ENCODE measurements at places on chromosomes 3 and 15.

DNA sequence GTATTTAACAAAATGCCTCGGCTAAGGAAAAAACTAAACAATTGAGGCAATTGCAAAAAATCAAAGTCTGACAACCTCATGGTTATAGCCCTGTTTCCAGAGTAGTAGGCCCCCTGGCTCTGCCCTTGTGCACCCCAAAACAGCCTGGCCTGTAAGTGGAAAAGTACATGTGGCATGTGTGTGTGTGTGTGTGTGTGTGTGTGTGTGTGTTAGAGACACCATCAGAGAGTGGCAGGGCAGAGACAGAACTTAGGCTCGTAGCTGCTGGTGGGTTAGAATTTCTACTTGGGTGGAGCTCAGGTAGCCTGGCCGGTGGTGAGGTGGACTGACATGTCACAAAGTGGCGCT, 14.1 kb upstream of the AHSG start:
- DNase-seq: no peak

GRCh38 chr3:139537795-139538621, 1.5 kb downstream of the RBP1 start:
- DNase-seq: no peak

GRCh38 chr15:87752250-87752951, 504.1 kb downstream of the NTRK3 start:
- DNase-seq: no peak

GRCh38 chr3:167671878-167672427, 18.2 kb upstream of the WDR49 start:
- no peak for DNase-seq

- no peak for DNase-seq
Measured at GRCh38 chr15:91947683-91948608, 94.4 kb downstream of the SLCO3A1 start.

GRCh38 chr3:143413372-143413771, 293.8 kb downstream of the CHST2 start:
- no peak for DNase-seq

DNA sequence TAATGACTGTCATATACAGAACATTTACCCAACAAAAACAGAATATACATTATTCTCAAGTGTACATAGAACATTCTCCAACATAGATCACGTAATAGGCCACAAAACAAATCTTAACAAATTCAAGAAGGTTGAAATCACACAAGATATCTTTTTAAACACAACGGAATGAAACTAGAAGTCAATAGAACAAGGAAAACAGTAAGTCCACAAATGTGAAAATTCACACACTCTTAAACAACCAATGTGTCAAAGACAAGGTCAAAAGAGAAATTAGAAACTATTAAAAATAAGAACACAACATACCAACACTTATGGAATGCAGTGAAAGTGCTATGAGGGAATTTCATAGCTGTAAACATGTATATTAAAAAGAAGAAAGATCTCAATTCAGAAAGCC, 81.2 kb upstream of the SLCO2A1 start:
- DNase-seq: no peak

DNA sequence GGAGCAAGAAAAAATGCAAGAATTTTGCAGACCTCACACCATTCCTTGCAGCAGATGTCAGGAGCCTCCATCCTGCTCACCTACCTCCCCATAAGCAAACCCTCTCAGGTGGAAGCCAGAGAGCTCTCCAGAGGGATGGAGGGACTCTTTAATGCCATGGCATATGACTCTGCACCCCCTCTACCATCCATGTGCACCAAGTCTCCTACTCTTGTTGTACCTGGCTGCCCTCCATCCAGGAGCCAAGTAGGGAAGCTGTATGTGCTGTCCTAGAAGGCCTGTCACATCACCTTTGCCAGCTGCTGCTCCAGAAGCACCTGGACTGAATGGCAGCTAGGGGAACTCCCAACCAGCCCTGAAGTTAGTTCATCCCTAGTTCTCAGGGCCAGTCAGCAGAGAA, 38.5 kb upstream of the PRR20G start:
- DNase-seq: no peak

DNA sequence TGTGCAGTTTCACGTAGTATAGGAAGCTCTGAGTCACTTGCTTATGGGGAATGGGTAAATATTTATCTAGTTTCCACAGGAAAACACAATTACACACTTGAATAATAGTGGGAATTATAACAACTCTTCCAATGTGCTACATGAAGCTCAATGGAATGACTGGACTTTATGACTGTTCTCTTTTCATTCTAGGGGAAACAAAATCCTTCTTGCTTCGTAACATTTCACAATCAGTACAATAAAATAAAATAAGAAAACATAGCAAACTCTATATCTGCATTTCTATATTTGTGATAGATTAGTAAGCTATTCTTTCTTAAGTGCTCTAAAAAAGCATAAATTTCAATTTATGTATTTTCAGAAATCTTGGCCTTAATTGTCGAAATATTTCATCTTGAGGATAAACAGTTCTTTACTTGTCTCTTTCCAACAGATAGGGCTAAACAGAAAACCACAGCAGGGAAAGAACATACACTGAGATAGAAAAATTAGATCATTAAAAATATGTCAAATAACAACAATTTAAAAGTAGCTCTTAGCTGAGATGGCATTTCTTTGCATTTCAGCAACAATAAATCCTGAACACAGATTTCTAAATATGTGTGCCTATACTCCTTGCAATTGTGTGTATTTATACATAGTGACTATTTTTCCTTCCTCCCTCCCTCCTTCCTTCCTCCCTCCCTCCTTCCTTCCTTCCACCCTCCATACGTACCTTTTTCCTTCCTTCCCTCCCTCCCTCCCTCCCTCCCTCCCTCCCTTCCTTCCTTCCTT, 395.5 kb upstream of the KCNMB2 start:
- no peak for DNase-seq

GRCh38 chr15:67048281-67049279, 16.8 kb upstream of the SMAD3 start:
- DNase-seq: no peak

DNA sequence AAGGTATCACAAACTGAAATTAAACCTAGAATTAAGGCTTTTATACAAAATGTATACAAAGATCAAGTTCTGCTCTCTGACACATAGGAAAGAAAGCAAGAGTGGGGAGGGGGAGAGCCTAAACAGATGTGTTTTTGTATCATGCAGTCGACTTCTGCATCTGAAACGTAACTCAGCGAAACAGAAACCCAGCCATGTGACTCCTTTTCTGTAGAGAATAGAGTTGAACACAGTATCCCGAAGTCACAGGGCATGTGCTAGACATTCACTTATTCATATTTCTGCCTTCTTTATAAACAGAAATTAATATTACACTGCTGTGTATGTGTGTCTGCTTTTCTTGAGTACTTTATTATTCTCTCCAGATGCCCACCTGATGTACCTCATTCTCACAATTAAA, 121.0 kb downstream of the PDZRN3 start:
- no peak for DNase-seq

DNA sequence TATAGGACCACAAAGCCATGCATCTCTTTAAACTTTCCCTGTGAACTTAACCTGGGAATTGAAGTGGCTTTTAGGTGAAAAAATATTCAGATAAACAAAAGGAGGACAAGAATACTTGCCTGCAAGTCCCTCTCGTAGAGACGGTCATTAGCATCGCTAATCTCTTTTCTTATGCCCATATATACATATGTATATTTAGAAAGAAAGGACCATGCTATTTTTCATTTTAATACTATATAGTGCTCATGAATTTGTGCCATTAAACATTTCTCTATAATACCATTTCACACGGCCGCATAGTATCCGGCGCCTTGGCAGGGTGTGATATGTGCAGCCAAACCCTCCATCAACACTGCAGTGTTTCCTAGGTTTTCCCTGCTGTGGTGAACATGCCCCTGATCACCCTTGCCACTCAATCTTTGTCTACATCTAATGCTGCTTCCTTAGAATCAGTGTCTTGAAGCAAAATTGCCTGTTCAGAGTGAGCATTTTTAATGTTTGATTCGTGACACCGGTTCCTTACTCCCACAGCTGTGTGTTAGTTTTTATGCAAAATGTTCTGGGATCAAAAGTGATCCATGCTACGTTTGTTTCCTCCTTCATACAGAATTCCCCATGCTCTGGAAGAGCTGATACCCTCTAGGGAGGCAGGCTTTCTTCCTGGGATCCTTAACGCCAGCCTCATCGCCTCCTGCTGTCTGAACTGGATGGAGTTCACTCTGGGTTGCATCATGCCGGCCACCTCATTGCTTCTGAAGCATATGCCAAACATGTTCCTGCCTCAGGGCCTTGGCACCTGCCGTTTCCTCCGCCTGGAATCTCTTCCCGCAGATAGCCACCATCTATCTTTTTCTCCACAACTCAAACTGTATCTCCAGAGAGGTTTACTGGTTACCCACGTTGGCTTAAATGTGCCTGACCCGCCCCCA, 118.1 kb downstream of the FBLN2 start:
- DNase-seq: no peak

GRCh38 chr15:87527416-87527815, 729.1 kb downstream of the NTRK3 start:
- DNase-seq: no peak

GRCh38 chr3:59769127-59769750, 719.4 kb upstream of the CFAP20DC start:
- no peak for DNase-seq

DNA sequence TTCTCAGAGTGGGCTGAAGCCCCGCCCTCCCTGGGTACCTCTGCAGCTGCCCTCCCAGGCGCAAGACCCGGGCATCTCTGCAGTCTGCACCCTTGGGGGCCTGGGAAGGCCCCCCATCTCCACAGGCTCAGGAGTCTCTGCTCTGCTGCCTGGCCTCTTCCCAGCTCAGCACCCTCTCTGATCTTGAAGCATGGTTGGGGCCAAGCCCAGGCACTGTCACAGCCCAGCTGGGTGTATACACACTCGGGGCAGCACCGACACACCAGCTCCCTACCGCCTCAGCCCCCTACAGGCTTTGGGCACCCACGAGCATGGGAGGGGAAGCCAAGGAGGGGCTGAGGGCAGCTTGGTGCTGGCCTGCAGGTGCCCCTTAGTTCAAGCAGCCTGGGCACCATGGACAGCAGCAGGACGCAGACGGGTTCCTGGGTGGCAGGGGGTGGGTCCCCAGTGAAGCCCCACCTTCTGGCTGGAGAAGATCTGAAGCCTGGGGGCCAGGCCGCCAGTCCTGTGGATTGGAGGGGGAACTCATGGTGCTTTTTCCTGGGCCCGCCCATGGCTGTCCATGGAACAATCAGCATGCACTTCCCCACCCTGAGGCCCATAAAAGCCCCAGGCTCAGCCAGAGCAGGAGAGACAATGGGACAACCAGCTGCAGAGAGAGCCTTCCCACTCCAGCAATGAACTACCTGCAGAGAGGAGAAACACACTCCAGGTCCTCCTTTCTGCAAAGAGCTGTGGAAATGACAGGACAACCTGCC, 170.6 kb downstream of the TJP1 start:
- no peak for DNase-seq

DNA sequence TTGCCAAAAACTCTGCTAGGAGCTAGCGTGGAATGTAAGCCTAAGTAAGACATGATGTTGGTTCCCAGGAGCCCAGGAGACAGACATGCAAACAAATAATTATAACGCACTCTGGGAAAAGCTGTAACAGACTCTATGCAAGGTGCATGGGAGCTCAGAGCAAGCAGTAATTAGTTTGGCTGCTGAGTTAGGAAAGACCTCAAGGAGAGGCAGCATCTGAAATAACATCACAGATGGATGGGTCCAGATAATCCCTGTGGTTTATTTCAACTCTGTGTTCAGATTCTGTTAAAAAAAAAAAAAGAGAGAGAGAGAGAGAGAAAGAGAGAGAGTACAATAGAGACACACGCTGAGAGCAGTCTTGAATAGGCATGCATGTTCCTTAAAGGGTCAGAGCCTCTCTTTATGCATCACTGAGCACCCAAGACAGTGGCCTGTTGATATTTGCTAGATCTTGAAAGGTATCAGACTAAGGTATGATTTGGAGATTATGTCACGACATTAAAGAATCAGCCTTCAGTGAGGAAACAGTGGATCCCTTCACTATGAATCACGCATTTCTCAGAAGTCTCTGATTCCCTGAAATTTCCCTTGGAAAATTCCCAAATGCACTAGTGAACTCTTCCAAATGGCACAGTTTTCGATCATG, 124.4 kb upstream of the LIPC start:
- DNase-seq: no peak

GRCh38 chr15:48584090-48584811, 61.3 kb downstream of the FBN1 start:
- DNase-seq: no peak

Measured in T-helper 1 cell (primary cell).